Sciatic nerve (tissue), 2 donors: ENCODE measurements at places on chromosomes 1 and 21. TPM values are rescaled to one million over a fixed set of nuclear protein-coding genes. Genes with fewer than 3 reads are reported as not detected.

DNA sequence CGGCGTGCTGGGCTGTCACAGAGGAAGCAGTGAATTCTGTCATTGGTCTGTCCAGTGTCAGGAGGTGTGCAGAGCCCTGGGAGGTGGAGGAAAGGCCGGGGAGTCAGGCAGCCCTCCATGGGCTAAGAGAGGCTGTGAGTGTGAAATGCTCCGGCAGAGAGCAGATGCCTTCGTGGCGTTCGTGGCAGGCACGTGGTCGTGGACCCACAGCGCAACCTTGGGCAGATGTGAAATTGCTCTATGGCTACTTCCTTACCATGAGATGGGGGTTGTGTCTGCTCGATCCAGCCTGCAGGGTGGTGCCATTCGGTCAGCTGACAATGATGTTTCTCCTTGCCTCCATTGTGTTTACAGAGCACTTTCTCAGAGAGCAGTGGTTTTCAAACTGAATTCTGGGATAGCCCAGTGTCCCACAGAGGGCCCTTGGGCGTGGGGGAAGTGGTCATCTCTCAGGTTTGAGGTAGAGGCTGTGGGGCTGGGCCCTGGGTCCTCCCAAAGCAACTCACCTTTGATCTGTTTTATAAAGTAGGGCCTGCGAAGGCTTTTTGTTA is 27.9 kb downstream of the TNFRSF1B start:
- no peak for DNase-seq

DNA sequence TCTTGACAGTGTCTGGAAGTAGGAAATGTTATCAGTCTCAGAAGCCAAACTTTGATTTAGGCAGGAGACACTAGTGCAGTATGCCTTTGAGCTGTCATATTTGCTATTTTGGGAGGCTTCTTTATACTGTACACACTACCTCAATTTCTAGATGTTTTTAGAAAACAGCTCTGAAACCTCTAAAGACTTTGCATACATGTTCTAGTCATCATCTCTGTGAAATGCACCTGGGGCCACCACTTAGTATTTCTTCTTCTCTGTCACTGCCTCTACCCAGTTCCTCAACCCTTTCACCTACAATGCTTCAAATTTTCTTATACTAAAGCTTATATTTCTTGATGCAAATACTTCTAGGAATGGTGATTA is 29.1 kb upstream of the PLA2G4A start:
- DNase-seq = no peak

DNA sequence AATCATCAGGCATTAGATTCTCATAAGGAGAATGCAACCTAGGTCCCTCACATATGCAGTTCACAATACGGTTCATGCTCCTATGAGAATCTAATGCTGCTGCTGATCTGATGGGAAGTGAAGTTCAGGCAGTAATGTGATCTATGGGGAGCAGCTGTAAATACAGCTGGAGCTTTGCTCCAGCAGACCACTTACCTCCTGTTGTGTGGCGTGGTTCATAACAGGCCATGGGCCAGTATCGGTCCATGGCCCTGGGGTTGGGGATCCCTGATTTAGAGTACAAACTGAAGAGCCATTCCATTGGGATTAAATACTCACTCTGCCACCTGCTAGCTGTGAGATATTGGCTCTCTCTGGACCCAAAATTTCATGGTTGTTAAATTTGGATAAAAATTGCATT is 244.6 kb upstream of the POGK start:
- no peak for DNase-seq

- DNase-seq = no peak
These were observed 41.6 kb upstream of the LAPTM5 start for GRCh38 chr1:30799233-30799511.

GRCh38 chr1:213335084-213335483 is 284.0 kb downstream of the RPS6KC1 start:
- no peak for DNase-seq

- no peak for DNase-seq
These were observed 10.0 kb upstream of the OTUD3 start for GRCh38 chr1:19872190-19872589.

- no peak for DNase-seq
These were observed 3.3 kb downstream of the SLAMF8 start for GRCh38 chr1:159829822-159830465.

DNA sequence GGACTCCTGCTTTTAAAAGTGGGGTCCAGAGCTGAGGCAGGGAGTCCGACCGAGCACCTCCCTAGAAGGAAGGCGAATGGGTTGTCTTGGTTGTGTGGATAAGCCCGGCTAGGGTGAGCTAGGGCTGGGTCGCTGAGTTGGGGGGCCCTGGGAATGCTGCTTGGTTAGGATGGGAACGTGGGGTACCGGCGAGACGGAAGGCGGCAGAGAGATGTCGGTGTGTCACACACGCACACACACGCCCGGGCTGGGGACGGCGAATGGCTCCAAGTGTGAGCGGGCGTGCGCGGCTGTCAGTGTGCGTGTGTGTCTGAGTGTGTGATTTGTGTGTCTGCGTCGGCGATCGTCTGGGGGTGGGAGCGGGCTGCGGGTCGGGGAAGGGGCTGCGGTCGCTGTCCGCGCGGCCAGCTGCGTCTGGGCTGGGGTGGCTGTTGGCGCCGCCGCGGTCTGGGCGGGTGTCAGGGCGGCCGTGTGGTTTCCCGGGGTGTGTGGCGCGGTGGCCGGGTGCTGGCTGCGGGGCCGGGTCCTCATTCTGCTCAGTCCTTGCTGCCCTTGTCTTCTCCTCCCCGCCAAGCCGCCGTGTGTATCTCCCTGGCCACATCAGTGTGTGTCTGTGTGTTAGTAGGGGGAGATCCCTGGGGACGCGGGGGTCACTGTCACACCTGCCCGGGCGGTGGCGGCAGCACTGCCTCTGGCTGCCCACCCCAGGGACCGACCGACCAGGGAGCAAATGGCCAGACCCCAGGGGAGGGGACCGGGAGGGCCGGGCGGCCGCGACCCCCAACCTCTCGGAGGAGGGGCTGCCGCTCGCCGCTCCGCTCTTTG is 1.1 kb downstream of the EFNA3 start:
- DNase-seq = no peak

GRCh38 chr1:20302108-20302471 is 11.4 kb downstream of the VWA5B1 start:
- no peak for DNase-seq

The SPRR1A gene
- total RNA-seq = not detected

The TPTE gene
- not detected for total RNA-seq

The GIPC2 gene
- 4.0 TPM for total RNA-seq

The ALPL gene
- total RNA-seq = 14.6 TPM

The KCNT2 gene
- total RNA-seq = 10.6 TPM

The CHODL gene
- total RNA-seq = 1.5 TPM

The PTPRC gene
- total RNA-seq = 62.8 TPM

The LCE1A gene
- not detected for total RNA-seq
